ENCODE measurements at places on chromosomes 12 and 14. TPM values are rescaled to one million over a fixed set of nuclear protein-coding genes. Genes with fewer than 3 reads are reported as not detected.
A peak's percentile ranks its signal among the peaks of the same experiment; 100 is the strongest.

The TAS2R10 gene
- total RNA-seq = 0.46 TPM

DNA sequence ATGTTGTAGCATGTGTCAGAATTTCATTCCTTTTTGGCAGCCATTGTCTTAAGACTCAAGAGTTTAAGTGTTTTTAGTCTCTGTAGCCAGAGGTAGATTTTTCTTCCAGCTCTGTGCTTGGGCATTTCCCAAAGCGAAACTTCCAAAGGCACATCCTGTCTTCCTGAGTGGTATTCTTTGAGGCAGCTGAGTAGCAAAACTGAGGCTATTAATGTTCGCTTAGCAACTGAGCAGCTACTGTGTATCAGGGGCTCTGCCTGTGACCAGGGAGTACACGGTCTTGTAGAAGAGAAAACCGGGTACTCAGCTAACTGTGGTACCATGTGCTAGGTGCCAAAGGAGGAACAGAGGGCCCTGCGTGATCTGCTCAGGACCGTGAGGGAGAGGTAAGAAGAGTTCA lies 52.0 kb downstream of the ETV6 start:
- peaks cover 7% of the 10 kb centered on the region for H3K4me1 ChIP-seq
- DNase-seq = no peak
- no peak overlapping the region for H3K4me3 ChIP-seq
- H3K36me3 ChIP-seq = no peaks in the 10 kb centered on the region
- H3K27me3 ChIP-seq = no peaks in the 10 kb centered on the region

GRCh38 chr14:46034305-46034704 lies 617.3 kb downstream of the RPL10L start:
- H3K4me1 ChIP-seq = no peaks in the 10 kb centered on the region
- no peaks in the 10 kb centered on the region for H3K27me3 ChIP-seq
- no peaks in the 10 kb centered on the region for H3K36me3 ChIP-seq
- no peak overlapping the region for H3K27ac ChIP-seq
- no peak overlapping the region for H3K4me3 ChIP-seq

GRCh38 chr14:54487771-54488170 lies 1.0 kb downstream of the GMFB start:
- peak overlapping the region; percentile 97 for H3K27ac ChIP-seq
- H3K4me1 ChIP-seq = peaks cover 33% of the 10 kb centered on the region
- no peak for DNase-seq
- peak overlapping the region; percentile 84 for H3K4me3 ChIP-seq
- H3K36me3 ChIP-seq = peaks cover 7% of the 10 kb centered on the region
